Stimulated activated CD4-positive, alpha-beta T cell treated with anti-CD3 and anti-CD28 coated beads, Interleukin-1b, Interleukin-23, amount 100 ng/mL, for 24 hours (primary cell): ENCODE measurements at places on chromosomes 16 and 17.
A peak's percentile ranks its signal among the peaks of the same experiment; 100 is the strongest.

DNA sequence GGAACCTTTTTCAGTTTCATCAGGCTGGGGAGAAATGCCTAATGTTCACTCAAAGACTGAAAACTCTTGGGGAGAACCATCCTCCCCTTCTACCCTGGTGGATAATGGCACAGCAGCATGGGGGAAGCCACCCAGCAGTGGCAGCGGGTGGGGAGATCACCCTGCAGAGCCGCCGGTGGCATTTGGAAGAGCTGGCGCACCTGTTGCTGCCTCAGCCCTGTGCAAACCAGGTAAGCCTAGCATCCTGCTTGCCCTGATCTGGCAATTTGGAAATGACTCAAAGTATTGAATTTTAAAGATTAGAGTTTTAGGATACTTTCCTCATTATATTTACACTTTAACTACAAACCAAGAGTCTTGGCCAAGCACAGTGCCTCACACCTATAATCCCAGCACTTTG is 63.8 kb downstream of the TMC6 start:
- DNase-seq: no peak

GRCh38 chr16:75789237-75789636 is 62.9 kb upstream of the CPHXL start:
- DNase-seq: no peak

GRCh38 chr17:72788950-72789585 is 303.4 kb downstream of the SLC39A11 start:
- no peak for DNase-seq

- no peak for DNase-seq
Observed at GRCh38 chr16:57304169-57305061, 19.9 kb upstream of the PLLP start.

DNA sequence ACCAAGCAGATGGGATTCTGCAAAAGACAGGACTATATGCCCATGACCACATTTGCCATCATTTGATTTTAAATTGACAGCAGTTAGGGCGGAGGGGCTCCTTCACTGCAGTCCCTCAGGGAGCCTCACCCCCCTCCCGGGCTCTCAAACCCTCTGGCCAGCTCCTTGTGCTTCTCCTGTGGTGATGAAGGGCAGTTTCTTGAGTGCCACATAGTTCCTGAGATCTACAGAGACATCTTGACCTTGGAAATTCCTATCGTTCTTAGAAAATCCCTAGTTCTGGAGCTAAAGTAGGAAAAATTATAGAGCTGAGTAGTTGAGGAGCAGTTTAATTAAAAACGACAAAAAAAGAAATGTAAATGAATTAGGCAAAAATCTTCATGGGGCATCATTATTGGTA is 231.5 kb downstream of the CCDC182 start:
- no peak for DNase-seq

GRCh38 chr17:57948555-57949420 is 6.4 kb downstream of the CUEDC1 start:
- DNase-seq: no peak

GRCh38 chr17:43372273-43372911 is 26.4 kb upstream of the ARL4D start:
- no peak for DNase-seq

DNA sequence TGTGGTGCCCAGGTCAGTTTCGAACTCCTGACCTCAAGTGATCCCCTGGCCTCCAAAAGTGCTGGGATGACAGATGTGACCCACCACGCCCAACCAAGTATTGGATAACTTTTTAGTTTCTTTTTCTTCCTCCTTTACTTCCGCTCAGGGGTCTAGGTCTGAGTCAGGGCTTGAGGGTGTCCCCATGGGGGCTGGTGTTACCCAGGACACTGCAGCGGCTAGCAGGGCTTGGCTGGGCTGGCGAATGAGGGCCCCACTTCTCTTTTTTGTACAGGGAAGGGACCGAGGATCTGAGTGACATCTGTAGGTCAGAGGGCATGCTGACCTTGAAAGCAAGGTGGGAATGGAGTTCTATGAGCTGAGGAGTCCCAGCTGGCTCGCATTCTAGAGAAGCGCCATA is 24.9 kb downstream of the RAB11FIP3 start:
- no peak for DNase-seq

GRCh38 chr16:84847564-84848355 is 28.0 kb downstream of the CRISPLD2 start:
- no peak for DNase-seq

GRCh38 chr17:58275417-58275816 is 5.3 kb downstream of the MPO start:
- DNase-seq: no peak

DNA sequence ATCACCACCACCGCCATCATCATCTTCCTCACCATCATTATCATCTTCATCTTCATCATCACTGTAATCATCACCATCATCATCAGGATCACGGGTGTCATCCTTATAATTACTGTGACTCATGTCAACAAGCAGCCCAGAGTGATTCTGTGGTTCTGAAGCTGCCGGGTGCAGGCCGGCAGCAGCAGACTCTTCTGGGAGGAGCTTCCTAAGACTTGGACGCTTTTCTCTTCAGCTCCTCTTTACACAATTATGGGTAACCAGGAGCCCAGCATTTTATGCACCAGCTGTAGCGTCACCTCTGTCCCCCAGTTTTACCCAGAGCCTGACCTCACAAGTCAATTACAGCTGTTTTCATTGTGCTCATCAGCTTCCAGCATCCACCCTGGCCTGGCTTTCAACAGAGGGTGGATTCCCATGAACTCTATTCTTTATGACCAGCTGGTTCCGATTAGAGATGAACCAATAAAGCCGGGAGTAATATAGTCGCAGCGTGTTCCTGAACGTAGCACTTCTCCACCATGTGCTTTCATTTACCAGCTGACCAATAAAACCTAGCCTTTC is 275.8 kb downstream of the FOXL1 start:
- no peak for DNase-seq

DNA sequence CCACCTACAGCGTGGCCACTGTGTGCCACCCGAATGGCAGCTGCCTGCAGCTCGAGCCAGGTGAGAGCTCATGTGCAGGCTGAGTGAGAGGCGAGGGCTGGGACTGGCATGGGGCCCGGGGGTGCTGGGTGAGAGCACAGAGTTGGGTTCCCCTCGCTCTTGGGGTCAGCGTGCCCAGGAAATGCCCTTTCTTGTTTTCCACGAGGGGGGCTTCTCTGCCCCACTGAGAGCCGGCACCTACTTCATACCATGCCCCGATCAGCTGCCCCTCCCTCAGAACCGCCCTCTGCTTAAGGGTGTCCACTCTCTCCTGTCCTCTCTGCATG is 10.1 kb downstream of the ACE start:
- DNase-seq: no peak

DNA sequence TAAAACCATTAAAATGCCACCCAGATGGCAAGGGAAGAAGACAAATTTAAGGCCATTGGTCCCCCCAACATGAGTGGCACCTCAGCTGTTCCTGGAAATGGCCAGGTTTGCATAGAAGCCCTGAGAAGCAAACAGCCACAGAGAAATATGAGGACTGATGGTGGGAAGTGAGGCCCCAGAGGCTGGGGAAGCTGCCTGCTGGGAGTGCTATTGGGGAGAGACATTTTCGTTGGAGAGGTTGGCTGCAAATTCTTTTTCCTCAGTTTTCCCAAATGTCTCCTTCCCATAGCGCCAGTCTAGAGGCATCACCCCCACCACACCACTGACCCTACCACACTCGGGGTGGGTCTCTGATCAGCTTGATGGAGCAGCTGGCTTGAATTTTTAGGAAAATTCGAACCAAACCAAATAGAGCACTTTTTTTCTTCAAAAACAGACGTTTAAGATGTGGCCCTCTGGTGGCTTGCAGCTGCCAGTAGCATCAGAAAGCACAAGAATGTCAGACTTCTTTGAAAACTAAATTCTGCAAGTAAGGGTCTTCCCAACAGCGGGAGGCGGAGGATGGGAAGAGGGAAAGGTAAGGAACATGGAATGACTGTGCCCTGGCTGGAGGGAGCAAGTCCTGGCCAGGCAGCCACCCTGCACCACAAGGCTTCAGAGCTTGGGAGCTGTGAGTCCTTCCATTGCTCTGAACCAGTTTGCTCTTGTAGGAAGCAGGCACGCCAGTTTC is 13.2 kb upstream of the SLC12A3 start:
- no peak for DNase-seq

DNA sequence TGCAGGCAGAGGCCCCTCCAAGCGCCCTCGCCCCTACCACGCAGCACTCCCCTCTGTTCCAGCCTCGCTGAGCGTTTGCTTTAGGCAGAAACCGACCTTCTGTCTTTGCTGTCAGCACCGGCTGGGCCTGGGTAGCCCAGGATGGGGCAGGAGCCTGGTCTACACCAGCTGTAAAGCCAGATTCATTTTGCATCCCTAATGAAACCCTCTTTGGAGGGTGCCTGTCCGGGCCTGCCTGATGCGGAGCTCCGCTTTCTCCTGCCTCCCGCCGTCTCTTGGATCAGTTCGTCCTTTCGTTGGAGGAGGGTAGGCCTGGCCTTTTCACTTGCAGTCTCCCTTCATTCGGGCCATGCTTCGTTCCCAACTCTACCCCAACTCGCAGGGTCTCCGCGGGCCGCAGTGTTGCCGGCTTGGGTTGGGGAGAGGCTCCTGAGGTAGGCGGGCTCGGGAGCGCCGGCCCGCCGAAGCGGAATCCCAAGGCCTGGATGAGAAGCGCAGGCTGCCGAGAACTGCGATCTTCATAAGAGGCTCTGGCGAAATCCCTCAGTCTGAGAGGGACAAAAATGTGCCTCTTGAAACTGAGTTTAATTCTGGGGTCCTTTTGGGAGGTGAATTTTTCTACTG is 4.8 kb upstream of the HOXB8 start:
- no peak for DNase-seq

- DNase-seq: no peak
Observed at GRCh38 chr17:57782647-57783337, 37.7 kb upstream of the CCDC182 start.

GRCh38 chr16:19223235-19224170 is 55.5 kb downstream of the SYT17 start:
- peak; percentile 39 for DNase-seq

DNA sequence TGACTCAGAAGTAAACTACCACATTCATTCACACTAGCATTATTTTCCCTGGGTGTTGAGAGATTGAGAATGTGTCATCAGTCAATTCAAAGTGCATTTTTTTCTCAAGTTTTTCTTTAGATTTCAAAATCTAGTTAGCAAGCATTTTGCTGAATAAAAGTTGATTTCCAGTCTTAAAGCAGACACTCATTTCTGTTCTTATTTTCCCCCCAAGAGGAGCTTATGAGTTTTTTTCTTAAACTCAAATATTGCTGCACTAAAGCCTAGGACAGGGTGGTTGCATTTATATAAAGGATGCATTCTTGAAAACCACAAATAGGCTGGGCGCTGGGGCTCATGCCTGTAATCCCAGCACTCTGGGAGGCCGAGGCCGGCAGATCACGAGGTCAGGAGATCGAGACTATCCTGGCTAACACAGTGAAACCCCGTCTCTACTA is 15.3 kb downstream of the CDH3 start:
- DNase-seq: no peak

- no peak for DNase-seq
Observed at GRCh38 chr17:9519583-9520272, 55.9 kb downstream of the STX8 start.

- DNase-seq: no peak
Observed at GRCh38 chr17:18187226-18187625, 3.6 kb downstream of the ALKBH5 start.

DNA sequence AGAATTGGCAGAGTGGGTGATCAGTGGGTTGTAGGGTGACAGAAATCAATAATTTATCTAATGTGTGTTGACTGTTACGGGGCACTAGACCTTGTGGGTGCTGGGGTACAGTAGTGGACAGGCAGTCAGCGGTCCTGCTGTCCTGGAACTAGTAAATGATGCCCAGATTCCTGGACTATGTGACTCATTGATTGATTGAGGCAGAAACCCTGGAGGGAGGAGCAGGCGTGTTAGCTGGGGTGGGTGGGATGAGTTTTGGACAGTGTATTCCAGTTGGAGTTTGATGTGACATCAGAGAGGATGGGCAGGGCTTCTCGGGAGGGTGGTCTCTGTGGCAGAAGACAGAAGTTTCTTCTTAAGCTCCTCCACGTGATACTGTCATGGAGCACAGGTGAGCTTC is 24.4 kb downstream of the PRMT7 start:
- DNase-seq: no peak
